ENCODE measurements at places on chromosomes 11 and 22.

DNA sequence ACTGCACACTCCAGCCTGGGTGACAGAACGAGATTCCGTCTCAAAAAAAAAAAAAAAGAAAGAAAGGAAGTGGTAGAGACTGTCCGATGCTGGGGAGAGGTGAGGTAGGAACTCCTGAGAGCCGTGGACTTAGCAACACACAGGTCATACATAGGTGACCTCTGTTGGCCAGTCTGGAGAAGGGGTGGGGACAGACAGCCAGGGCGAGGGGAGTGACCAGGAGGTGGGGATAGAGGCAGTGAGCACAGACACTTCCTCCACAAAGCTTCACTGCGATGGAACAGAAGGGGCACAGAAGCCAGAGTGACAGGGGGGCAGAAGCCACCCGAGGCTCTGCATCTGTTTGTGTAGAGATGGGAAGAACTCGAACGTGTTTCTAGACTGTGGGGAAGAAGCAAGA lies 47.1 kb downstream of the MYH9 start:
- no peak for DNase-seq

- no peak for DNase-seq
Observed at GRCh38 chr11:115418626-115419025, 85.6 kb downstream of the CADM1 start.

GRCh38 chr11:76850130-76850529 lies 10.6 kb upstream of the ACER3 start:
- DNase-seq: no peak

DNA sequence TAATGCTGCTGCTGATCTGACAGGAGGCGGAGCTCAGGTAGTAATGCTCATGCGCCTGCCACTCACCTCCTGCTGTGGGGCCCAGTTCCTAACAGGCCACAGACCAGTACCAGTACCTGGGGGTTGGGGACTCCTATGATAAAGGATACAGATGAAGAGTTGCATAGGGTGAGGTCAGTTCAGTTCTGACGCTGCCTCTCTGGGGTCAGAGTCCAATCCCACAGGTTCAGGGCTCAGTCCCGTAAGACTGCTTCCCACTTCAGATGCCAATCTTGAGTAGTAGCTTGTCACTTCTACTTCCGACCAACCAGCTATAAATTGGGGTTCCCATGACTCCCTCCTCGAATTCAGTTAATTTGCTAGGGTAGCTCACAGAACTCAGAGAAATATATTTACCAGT lies 8.6 kb downstream of the ASRGL1 start:
- no peak for DNase-seq

DNA sequence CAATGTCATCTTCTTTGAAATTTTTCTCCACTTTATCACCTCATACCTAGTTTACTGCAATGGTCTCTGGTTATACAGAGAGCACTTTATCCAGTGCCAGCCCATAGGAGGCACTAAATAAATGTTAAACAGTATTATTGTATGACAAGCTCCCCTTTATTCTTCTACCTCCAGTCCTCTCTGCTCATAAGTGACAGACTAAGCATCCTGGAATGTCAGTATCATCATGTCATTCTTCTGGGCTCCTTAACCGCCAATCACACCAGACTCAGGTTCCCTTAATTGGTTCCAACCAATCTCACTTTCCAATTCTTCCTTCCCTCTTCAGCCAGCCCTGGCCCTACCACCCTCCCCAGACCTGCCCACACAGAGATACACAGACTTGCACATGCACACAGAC lies 93.1 kb downstream of the RPL27A start:
- DNase-seq: no peak

DNA sequence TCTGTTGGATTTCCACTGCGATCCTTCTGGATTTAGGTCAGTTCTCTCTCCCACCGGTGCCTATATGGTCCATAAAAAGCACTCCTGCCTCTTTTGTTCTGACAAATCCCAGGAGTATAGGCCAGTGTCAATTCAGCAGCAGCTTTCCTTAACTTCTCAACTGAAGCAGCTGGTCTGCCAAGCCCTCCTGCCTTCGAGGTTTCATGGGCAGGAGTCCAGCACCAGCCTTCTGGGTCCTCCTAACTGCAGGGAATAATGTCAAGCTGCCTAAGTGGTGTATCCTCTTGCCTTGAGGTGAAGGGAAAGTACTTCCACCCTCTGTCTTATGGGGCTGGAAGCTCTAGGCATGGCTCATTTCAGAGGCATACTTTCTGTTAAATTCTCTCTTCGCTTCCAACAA lies 149.4 kb upstream of the NCAM1 start:
- no peak for DNase-seq

GRCh38 chr11:13487661-13488030 lies 8.2 kb downstream of the PTH start:
- DNase-seq: no peak

Data from eye (tissue), 1 donor.